Ureter (tissue), 1 donor: ENCODE measurements at places on chromosomes 2 and 18. TPM values are rescaled to one million over a fixed set of nuclear protein-coding genes. Genes with fewer than 3 reads are reported as not detected.
A peak's percentile ranks its signal among the peaks of the same experiment; 100 is the strongest.

TSPYL6 gene
- not detected for total RNA-seq

DNA sequence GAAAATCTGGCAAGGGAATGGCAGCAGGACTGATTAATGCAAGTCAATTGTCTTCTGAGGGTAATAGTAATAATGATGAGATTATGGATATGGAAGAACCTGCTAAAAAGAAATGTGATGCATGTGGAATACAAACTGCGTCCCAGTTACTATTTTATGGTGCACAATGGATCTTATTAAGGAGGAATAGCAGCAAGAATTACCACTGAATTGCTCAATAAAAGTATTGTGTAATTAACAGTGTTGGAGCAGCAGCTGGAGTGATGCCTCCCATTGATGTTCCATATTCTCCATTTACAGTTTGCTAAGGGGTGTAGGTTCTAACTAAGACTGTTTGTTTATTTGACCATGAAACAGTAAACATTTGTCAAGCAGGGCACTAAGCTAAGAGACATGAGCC lies 167.9 kb downstream of the HRH4 start:
- DNase-seq = no peak

GRCh38 chr2:238790833-238791230 lies 57.1 kb upstream of the TWIST2 start:
- no peak for DNase-seq

DNA sequence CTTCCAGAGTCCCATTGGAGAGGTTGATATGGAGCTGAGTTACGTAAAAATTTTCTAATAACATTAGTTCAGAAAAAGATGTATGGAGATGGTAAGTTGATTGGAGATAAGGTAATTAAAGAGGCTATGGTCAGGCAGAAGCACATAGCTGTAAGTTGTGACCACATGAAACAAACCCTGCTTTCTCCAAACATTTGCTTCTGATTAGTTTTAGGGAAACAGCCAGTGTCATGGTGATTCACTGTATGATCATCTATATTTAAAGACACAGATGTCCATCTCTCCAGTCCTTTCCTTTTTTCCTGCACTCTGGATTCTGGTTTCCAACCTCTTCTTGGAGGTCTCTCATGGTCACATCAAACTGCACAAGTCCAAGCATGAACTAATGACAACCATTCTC lies 1550.8 kb upstream of the PIK3C3 start:
- no peak for DNase-seq

- peak; percentile 29 for DNase-seq
Observed at GRCh38 chr18:23951206-23951605, 63.3 kb upstream of the TTC39C start.
